ENCODE measurements at places on chromosomes 1 and 21.

DNA sequence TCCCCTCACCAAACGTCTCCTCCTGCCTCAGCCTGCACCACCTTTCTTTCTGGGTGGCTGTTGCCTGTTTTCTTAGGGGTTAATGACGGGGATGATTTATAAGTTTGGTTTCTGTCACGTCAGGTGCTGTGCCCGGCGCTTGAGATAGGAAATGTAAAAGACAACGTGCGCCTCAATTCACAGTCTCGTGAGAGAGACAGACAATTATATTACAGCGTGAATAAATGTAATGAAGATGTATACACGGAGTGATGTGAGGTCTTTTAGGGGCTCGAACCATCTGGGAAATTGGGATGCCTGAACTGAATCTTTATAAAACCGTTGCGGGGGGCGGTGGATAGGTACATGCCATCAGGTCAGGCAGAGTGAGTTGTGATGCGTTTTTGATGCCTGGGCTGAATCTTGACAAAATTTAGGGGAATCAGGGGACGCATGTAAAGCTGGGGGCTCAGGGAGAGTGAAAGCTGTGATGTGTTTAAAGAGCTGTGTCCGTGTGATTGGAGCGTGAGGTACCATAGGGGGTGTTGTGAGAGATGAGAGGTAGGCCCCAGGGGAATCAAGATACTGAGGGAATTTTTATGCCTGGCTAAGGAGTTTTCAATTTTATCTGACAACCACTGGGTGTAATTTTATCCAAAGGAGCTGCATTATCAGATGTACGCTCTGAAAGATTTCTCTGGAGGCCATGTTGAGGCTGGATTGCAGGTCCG, 831 bp downstream of the TIPRL start:
- DNase-seq: peak; percentile 26

DNA sequence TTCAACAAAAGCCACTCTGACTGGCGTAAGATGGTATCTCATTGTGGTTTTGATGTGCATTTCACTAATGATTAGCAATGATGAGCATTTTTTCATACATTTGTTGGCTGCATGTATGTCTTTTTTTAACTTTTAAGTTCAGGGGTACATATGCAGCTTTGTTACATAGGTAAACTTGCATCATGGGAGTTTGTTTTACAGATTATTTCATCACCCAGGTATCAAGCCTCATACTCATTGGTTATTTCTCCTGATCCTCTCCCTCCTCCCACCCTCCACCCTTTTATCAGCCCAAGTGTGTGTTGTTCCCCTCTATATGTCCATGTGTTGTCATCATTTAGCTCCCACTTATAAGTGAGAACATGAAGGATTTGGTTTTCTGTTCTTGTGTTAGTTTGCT, 154.1 kb upstream of the POGK start:
- DNase-seq: no peak

DNA sequence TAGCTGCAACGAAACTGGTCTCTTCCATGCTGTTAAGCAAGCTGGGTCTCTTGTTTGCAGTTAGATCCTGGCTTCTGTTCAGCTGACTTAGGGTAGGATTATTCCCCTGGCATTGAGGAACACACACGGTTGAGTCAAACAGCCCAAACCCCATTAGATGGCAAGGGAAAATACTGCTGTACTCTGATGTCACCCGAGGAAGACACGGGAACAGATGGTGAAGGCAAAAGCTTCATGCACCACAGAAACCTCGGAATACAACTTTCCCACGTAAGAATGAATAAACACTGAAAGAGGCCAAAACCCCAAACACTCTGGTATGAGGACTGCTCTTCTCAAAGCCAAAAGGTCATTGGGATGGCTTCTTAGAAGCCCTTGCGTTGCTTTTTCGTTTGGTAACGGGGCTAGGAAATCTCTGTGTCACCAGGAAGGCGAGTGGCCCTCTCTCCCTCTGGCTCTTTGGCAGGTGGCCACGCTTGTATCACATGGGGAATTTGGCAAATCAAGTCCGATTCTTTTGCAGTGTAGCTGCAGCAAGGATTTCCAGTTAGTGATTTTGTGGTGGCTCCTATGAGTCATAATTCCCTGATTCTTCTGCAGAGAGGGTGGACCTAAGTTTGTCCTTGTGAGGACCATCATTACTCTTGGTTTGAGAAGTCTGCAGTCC, 16.7 kb upstream of the LYST start:
- DNase-seq: peak; percentile 38

DNA sequence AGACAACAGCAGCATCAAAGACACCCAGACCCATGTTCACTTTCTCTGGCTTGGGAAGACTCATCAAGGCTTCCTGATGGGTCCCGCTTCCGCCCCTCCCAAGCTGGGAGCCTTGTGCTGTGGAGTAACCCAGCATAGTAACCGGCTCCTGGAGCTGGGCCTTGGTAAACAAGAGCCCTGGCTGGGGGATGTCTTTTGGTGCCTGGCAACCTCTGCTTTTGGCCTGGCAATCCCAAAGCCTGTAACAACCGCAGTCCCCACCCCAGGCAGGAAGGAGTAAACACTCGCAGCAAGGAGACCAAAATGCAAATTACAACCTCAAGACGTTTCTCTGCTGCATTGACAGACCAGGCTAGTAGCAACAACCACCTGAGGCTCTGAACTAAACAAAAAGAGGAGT, 16.9 kb upstream of the THRAP3 start:
- no peak for DNase-seq

- DNase-seq: no peak
Observed at GRCh38 chr1:7424352-7424890, 346.7 kb upstream of the VAMP3 start.

DNA sequence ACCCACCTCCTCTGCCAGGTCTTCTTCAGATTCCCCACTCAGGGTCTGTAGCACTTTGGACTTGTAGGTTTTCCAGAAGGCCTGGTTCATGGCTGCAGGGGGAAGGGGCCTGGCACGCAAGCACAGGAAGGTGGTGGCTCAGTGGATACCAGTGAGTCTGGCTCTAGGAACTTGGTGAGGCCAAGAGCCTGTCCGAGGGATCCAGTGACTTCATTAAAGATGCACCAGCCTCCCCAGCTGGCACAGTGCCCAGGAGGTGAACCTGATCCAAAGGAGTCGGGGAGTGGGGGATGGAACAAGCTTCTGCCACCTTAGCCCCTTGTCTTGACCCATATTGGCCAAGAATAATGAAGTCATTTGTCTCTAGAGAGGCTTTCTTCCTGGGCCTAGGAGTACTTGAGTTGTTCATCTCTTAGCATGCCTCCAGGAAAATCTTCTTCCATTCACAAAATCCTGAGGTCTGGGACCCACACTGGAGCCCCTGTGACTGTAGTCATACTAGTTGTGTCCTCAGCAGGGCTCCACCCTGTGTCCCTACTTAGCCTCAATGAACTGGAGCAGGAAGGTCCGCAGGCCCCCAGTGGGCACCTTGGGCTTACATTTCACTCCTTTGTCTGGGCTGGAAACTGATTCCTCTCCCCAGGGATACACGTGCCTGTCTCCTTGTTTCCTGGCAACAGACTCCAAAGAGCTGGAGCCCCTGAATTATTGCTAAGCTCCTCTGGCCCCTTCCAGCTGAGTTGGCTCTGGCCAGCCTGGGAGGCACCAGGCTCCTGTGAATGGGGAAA, at the start of gene C1orf232:
TSS of gene C1orf232 (minus strand) at position 554 of the 788 bp plus-strand sequence. CDS start at position 90, 464 bp downstream.
- DNase-seq: no peak

DNA sequence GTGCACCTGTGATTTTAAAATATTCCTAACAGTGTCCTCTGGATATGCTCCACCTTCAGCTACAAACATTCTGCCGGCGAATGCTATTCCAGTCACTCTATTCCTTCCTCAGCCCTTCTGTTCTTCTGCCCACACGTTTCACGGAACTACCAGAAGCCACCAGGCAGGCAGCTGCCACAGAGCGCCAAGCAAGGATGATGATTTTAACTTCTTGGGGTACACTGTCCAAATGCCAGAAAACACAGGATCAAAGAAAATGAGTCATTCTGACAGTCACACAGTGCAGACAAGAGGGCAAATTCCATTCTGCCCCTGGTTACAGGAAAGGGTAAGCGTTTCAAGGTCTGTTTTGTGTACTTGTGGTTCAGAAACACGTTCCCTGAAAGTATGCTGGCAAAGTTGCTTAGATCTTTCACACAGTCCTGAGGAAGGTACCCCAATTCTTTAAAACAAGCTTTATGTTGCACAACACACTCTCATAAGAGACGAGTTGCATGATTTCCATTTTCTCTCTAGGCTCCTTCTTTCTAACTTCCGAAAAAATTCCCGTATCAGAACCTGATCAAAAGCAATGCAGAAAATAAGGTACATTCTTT, 508.3 kb upstream of the PKN2 start:
- peak; percentile 29 for DNase-seq

GRCh38 chr1:17591814-17592430, 52.4 kb downstream of the ARHGEF10L start:
- DNase-seq: no peak

DNA sequence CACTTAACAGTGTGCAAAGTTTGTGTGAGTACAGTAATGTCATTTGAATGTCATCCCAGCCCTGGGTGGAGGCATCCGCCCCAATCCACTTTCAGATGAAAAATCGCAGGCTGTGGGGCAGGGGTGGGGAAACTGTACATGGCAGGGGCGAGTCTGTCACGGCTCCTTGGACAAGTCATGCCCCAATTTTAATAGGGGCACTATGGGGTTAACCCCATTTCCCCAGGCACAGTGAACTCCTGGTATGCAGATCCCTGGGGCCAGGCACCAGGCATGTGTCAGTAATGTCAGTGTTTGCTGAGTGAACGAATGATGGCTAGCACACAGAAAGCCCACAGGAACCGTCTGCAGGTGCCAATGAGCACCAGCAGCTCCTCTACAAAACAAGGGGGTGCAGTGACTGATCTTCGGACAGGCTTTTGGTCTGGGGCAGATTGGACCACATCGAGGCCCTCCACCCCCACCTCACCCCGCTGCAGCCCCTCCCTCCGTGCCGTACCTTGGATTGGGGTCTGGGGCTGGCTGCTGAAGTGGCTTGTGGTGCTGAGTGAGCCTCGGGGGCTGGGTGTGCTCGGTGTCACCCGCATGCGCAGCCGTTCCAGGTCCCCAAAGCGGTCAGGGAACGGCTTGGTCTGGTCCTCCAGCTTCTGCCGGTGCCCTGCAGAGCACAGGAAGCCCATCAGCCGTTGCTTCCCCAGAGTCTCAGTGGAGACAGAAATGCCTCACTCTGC, 23.2 kb downstream of the RUNX3 start:
- DNase-seq: no peak
